ENCODE measurements at places on chromosomes 2 and 18.

DNA sequence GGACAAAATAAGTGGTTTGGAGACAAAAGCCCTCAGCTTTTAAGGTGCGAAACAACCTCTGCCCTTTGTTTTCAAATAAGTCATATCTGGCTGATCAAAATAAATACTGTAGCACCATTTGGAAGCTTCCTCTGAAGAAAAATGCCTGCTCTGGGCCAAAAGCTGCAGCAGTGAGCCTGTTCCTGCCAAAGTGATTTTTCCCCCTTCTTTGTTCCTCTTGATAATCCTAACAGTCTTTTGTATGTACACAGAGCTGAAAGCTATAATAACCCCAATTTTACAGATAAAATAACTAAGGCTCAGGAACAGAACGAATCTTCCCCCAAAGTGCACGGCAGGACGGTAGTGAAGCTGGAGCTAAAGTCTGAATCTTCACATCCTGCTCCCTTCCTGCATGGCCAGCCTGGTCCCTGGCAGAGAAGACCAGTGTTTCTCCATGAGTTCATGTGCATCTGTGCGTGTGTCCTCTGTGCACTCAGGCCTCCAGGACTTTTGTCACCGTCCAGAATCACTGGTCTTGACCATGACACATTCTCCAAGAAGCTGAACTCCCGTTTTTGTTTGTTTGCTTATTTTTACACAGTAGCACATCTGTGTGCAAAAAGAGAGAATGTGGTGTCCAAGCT lies 2114.1 kb upstream of the PIK3C3 start:
- no peak for DNase-seq

GRCh38 chr2:40418614-40419363 lies 33.1 kb downstream of the SLC8A1 start:
- DNase-seq: no peak

GRCh38 chr2:96319396-96319795 lies 5.7 kb upstream of the ITPRIPL1 start:
- DNase-seq: no peak

DNA sequence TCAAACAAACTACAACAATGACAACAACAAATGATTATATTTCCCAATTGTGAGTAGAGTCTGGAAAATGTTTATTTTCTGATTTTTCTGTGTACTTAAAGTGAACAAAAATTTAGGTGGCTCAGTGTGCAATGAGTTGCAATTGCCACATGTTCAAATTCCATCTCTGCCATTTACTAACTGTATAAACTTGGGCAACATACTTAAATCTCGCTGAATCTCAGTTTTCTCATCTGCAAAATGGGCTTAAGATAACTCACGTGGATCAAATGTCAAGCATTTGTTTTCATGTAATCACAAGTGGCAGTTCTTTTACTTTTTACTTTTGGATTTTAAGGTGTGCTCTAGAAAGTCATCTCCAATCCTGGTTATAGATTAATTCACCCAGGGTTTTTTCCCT lies 416.8 kb upstream of the HNRNPA3 start:
- no peak for DNase-seq

- DNase-seq: peak; percentile 68
These were observed 83.4 kb downstream of the ZFP36L2 start for GRCh38 chr2:43142921-43143438.

GRCh38 chr18:56910967-56911366 lies 235.9 kb upstream of the BOD1L2 start:
- DNase-seq: no peak

- DNase-seq: no peak
These were observed 404.9 kb downstream of the CPS1 start for GRCh38 chr2:210961249-210961648.

- no peak for DNase-seq
These were observed 52.7 kb upstream of the KYNU start for GRCh38 chr2:142824756-142825155.

DNA sequence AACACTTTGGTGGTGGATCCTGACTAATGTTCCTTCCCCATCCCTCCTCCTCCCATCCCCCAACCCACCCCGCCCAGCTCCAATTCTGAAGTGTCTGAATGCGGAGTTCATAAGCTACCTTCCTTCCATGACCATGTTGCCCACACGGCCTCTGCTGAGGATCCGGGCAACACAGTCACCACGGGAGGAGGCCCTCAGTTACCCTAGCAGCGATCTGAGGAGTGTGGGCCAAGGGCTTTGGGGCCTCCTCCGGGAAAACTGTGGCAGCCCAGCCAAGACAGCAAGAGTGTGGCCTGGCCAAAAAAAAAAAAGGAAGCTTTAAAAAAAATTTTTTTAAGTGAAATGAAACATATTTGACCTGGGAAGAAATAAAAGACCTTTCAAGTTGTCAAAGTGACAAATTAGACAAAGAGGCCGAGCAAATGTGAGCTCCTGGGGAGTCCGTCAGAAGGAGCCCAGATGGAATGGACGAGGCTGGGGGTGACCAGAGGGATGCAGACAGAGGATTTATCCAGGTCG lies 169.0 kb upstream of the PKDCC start:
- DNase-seq: no peak

GRCh38 chr2:263774-264492 lies at the start of gene SH3YL1:
TSS of gene SH3YL1 (minus strand) at chr2:264032. CDS start at chr2:263984, 48 bp downstream.
- DNase-seq: no peak

DNA sequence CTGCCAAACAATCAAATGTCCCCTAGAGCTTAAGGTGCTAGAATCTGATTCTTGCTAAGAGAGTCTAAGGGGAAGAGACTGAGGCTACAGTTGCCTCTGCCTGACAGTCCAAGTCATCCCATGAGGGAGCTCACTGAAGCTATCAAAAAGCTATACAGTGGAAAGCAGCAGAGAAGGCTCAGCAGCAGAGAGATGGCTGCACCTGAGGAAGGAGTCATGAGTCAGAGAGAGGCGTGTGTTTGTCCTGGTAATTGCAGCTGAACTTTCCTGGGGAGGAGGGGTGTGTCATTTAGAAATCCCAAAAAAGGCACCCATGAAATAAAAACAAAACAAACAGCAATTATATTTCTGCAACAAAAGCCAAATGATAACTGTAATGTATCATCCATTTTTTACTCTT lies 305.2 kb upstream of the UBE2E3 start:
- no peak for DNase-seq

GRCh38 chr2:122174061-122174460 lies 418.6 kb downstream of the TSN start:
- DNase-seq: no peak

GRCh38 chr2:30231996-30232800 lies 864 bp downstream of the LBH start:
- peak; percentile 81 for DNase-seq

All from NK-92 treated with Interleukin-12 subunit alpha and Interleukin-12 subunit beta, amount 100 ng/mL, for 24 hours (cell line).